Stimulated activated CD4-positive, alpha-beta T cell treated with anti-CD3 and anti-CD28 coated beads, Interleukin-15, amount 100 ng/mL, for 1 hour (primary cell): ENCODE measurements at places on chromosomes 16 and 17.

- DNase-seq, result no peak
These were observed 178.6 kb upstream of the TNRC6C start for GRCh38 chr17:77779711-77780539.

DNA sequence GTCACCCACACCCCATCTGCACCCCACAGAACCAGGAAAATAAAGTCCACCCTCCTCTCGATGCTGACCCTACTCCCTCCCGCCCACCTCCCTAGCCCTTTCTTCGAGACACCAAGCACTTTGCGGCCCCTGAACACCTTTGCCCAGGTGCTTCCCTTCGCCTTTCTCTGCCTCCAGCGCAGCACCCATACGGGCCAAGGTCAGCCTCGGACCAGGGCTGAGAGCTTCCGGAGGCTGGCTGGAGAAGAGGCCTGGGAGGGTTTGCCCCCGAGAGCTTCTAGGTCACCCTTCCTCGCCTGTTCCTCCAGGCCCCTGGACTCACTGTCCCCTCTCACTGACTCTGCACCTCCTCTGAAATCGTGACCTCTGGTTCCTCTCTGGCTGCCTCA lies 2.7 kb upstream of the NHERF2 start:
- no peak for DNase-seq

- no peak for DNase-seq
These were observed 787 bp downstream of the AMDHD2 start for GRCh38 chr16:2520784-2521531.

- DNase-seq, result no peak
These were observed 30.1 kb downstream of the IKZF3 start for GRCh38 chr17:39834017-39834416.

GRCh38 chr17:7889166-7889955 lies 772 bp downstream of the CHD3 start:
- no peak for DNase-seq

DNA sequence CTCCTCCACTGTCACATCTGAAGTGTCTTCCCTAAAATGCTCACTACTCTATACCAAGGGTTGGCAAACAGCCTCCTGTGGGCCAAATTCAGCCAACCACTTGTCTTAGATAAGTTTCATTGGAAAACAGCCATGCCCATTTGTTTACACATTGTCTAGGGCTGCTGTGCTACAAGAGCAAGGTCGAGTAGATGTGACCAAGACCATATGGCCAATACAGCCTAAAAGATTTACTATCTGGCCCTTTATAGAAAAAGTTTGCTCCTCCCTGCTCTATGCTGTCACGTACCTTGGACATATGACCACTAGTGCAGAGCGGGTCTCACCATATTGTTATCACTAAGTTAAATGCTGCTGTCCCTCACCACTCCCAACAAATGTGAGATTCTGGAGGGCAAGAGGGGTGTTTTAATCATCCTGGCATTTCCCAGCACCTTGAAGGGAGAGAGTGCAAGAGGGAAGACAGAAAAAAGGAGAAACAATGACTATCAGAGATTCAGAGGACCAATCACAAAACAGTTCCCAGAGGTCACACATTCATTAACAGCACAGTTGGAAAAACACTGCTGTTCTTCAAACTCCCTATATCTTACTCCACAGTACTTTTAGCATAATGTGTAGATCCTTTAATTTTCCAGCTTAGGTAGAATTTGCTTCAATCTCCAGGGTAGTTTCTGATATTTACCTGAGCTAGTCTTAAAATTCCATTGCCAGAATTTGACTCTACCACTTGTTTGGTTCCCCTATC lies 13.2 kb downstream of the LSM12 start:
- no peak for DNase-seq

DNA sequence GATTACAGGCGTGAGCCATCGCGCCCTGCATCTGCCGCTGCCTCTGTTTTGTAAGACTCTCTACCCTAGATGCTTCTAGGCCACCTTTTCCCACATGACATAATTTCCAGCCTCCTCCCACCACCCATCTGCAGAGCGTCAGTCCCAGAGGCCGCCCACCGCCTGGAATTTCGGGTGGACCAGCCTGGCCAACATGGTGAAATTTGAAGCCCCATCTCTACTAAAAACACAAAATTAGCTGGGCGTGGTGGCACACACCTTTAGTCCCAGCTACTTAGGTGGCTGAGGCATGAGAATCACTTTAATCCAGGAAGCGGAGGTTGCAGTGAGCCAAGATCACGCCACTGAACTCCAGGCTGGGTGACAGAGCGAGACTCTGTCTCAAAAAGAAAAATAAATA lies 5.1 kb upstream of the CIBAR2 start:
- DNase-seq, result no peak

DNA sequence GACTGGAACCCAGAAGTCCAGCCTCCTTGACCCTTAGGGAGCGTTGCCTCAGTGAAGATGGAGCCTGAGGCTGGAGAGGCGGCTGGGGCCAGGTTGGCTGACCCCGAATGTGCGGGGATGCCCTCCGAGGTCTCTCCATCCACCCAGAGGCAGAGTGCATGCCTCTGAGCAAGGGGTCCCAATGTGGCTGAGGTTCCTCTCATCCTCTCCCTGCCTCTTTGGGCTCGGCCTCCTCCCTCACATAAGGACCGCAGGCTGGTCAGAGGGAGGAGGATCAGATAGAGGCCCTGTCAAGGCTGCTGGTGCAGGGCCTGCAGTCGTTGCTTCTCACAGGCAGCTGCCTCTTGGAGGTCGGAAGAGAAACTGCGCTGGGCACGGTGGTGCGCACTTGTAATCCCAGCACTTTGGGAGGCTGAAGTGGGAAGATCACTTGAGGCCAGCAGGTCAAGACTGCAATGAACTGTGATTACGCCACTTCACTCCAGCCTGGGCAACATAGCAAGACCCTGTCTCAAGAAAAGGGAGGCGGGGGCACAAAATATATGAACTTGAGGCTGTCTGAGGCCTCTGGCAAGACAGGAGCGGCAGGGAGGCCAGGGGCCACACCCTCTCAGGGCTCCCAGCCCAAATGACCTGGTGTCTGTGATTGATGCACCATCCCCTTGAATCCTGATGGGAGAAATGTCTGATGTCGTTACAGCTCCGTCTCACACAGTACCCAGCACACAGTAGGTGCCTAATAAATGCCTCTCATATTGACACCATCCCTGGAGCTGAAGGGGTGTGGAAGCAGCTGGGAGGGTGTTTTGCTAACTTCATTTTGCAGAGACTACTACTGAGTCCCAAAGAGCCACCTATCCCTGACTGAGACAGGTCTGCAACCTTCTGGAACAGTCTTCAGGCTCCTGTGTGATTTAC lies 220.1 kb upstream of the GSE1 start:
- DNase-seq, result no peak

- DNase-seq, result no peak
These were observed 25.2 kb downstream of the C17orf67 start for GRCh38 chr17:56808503-56808902.

DNA sequence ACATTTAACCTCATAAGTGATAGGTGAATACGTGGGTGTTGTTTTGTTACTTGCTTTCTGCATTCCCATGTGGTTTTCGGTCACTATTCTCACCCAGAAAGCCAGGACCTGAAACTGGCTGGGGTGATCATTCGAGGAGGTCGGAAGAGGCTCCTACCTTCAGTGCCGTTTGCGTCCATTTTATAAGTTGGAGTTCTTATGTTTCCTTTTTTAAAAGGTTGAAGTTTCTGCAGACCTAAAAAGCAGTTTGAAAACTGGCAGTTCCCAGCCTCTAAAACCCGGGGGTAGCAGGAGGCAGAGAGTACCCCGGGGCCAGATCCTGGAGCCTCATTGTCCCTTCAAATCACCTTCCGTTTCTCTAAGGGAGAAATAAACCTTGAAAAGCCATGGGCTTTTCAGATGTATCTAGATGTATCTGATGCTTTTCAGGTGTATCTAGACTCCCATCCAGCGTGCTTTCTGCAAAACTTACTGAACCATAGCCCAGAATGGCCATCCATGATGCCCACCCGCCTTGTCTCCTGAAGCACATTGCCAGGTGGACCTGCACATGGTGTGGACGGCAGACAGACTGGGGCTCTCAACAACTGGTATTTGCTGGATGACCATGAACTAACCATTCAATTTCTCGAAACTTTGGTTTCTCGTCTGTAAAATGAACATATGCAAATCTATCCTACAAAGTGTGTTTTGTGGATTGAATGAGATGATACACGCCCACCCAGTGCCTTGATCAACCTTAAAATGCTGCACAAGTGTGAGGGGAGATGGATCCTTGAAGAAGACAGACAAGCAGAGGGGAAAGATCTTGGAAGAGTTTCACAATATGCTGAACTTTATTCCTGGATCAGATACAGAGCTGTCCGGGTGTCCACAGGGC lies 1.3 kb downstream of the NLRC5 start:
- no peak for DNase-seq

DNA sequence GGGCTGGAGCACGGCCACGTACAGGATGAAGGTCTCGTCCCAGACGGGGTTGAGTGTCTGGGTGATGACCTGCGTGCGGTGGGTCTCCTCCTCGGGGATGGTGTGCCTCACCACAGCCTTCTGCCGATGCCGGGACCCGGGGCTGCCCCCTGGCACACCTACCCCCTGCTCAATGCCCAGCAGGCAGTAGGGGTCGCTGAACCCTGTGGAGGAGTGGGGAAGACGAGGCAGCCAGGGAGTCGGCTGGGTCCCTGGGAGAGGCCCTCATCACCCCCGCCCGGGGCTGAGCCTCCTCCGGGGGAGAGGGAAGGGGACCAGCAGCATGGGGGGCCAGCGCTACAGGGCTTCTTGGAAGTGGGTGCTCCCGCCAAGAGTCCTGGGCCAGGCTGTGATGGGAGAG lies 1.8 kb downstream of the UNC13D start:
- DNase-seq, result no peak

GRCh38 chr16:11705311-11706025 lies 37.2 kb downstream of the TXNDC11 start:
- no peak for DNase-seq

- no peak for DNase-seq
These were observed 84.4 kb downstream of the VMP1 start for GRCh38 chr17:59791603-59792457.

DNA sequence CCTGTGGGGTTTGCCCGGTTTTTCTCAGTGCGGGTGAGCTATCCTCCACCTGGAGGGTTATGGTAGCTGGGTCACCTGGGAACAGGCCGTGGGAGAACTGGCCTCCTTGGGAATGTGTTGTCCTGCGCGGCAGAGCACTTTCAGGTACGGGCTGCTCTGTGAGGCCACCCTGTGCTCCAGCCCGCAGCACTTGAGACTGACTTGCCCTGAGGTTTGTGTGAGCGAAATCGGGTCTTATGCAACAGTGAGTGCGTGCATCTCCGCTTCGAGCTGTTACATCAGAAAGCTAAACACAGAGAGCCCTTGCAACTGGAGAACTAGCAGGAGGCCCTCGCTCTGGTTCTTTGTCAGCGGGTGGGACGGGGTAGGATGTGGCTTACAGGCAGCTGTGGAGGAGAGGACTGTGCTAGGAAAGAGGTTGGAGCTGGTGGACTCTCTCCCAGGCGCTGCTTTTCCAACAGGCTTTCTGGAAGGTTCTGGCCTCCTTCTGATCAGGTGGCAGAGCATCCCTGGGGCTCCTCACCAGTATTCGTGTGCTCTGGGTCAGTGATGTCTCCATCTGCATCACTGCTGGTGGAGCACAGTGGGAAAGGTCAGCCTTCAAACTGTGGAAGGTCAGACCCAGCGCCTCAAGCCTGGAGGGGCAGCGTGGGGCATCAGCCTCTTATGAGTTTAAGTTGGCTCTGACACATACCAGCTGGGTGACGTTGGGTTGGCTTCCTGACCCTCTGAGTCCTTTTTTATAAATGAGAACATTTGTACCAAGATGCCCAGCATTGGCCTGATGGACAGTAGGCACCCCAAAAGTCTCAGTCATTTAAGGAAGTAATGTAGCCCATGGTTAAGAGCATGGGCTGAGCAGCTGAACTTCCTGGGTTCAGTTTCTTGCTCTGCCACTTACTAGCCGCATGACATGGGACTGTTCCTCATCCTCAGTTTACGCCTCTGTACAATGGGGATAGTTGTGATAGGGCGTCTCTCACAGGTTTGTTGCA lies 76.3 kb downstream of the KSR1 start:
- DNase-seq, result no peak

- no peak for DNase-seq
These were observed 1.2 kb downstream of the NEUROD2 start for GRCh38 chr17:39606434-39607056.

- no peak for DNase-seq
These were observed 6.8 kb downstream of the KRT38 start for GRCh38 chr17:41434005-41434404.

DNA sequence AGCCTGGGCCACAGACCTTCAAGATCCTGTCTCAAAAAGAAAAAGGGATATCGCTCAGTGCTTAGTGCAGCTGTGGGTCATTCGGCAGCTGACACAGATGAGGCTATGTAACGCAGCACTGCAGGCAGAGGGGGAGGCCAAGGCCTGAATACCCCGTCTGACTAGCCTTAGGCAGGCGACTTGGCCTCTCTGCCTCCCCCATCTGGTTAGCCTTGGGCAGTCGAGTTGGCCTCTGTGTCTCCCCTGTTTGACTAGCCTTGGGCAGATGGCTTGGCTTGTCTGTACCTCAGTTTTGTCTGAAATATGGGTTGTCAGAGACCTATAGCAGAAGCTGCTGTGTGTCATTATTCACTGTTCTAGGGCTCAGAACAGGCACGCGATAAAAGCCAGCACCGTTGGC lies 10.0 kb downstream of the SPATA33 start:
- DNase-seq, result no peak

GRCh38 chr16:1299012-1299867 lies 10.2 kb upstream of the UBE2I start:
- DNase-seq, result no peak

DNA sequence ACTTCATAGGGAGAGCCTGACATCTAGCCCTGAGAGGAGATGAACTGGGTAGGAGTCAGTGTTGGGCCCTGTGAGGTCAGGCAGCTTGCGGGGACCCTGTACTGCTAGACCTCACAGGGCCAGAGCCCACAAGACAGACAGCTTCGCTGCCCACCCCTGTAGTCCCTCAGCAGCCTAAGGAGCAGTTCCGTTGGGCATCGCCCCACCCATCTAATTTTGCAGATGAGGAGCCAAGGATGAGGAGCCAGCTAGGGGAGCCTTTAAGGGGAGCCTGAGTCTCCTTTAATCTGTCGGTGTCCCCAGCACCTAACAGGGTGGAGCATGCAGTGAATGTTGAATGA lies 755 bp upstream of the TUFM start:
- no peak for DNase-seq

- DNase-seq, result no peak
These were observed at the start of gene ZG16 for GRCh38 chr16:29777576-29778350. ZG16 (plus strand) TSS chr16:29778256; CDS start chr16:29779267, 1,011 bp downstream.
